Cerebellar nuclear complex (tissue), 1 donor: ENCODE measurements at places on chromosomes 12 and 14.

- DNase-seq: no peak
These were observed 242.0 kb downstream of the ADAMTS20 start for GRCh38 chr12:43309959-43310358.

DNA sequence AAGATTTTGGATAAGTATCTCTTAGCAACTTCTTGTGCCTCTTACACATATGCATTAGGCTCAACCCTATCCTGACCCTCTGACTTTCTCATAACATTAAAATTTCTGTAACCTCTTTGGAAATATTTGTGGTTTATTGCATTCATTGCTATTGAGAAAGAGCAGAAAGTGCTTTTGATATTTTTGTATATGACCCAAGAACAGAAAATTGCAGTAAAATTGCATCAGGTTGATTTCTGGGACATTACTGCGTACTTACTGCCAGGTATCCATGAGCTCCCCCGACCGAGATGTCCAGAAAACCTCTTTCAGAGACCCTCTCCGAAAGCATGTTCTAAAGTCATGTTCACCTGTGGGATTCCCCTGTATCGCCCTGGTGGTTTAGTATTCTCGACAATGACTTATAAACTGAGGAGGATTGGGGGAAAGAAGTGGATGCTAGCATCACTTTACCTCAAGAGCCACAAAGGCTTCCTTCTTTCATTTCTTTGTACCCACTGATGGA, 14.5 kb upstream of the IL22 start:
- no peak for DNase-seq

DNA sequence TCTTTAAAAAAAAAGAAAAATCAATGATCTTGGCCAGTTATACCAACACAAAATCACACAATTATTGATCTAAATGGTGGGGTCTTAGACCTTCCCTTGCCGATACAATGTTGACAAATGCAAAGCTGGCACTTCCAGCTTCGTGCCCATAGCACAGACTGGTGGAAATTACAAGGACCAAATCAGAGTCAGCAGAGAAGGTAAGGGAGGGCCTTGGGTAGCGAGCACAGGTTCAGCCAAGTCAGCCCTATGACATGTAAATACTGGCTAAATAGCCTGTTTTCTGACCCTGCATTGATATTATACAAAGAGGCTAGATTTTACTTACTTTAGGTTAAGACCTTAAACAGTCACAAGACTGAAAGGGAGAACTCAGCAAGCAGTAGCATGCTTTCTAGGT, 30.3 kb upstream of the WDR89 start:
- no peak for DNase-seq

- no peak for DNase-seq
These were observed 59.5 kb downstream of the SEL1L start for GRCh38 chr14:81474148-81474492.

- no peak for DNase-seq
These were observed 6.6 kb upstream of the AAAS start for GRCh38 chr12:53328043-53328435.

GRCh38 chr14:101761881-101762529, 496 bp downstream of the PPP2R5C start:
- DNase-seq: no peak

DNA sequence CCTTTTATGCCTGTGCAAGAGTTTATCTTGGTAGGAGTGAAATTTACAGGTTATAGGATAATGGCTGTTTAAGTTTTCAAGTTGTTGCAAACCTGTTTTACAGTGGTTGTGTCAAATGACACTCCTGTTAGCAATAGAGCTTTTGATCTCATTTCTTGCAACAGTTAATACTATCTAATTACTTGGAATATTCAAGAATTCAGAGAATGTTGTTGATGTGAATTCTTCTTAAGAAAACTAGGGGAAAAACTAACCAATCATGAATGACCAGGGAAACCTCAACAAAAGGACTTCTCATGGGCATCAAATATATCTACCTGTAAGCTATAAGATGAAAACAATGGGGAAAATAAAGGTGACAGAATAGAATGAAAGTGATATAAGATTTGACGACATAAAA, 85.0 kb downstream of the IPO8 start:
- DNase-seq: no peak

DNA sequence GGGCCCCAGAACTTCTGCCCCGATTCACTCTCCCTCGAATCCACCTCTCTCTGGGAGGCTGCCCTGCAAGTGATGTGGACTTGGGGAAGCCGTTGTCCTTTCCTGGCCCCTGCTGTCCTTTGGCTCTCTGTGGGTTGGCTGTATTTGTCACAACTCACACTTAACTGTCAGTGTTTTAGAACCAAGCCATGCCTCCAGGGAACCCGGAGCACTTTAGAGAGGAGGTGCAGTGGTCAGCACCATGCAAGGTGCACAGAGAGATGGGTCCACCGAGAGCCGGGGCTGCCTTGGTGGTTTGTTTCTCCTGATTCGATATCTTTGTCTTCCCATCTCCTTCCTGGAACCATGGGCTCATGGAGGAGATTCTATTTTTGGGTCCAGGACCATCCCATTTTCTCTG, 129.5 kb upstream of the RTL1 start:
- DNase-seq: no peak

GRCh38 chr14:95679148-95679815, 6.9 kb upstream of the TCL1B start:
- DNase-seq: no peak

GRCh38 chr12:68478516-68479260, 132.0 kb upstream of the RAP1B start:
- no peak for DNase-seq

- no peak for DNase-seq
These were observed 43.2 kb downstream of the RTN1 start for GRCh38 chr14:59827401-59827800.

GRCh38 chr12:70756118-70756517, 118.9 kb upstream of the PTPRB start:
- DNase-seq: no peak

DNA sequence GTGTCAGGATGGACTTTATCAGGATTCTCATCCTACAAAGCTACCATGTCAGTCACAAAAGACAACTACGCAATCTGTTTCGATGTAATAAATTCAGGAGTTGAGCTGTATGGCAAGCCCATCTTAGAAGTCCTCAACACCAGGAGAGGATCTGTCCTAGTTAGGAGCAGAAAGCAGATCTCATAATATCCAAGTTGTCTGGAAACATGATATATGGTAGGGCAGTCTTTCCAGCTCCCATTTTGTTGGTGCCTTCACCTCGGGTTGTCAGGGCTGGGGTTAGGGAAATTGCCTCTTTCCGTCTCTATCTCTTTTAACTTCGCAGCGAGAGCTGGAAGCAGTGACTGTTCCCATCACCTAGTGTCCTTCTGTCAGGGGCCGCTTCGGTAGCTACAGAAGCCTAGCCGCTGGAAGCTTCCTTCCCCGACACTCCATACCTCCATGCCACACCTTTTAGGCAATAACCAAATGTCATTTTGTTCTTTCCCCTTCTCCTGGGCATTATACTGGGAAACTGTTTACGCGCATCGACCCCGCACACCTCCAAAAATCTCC, 1.4 kb downstream of the NIN start:
- no peak for DNase-seq

GRCh38 chr14:75226755-75227544, 50.5 kb upstream of the TMED10 start:
- no peak for DNase-seq

GRCh38 chr12:4356041-4356327, 23.5 kb downstream of the FGF23 start:
- DNase-seq: no peak

DNA sequence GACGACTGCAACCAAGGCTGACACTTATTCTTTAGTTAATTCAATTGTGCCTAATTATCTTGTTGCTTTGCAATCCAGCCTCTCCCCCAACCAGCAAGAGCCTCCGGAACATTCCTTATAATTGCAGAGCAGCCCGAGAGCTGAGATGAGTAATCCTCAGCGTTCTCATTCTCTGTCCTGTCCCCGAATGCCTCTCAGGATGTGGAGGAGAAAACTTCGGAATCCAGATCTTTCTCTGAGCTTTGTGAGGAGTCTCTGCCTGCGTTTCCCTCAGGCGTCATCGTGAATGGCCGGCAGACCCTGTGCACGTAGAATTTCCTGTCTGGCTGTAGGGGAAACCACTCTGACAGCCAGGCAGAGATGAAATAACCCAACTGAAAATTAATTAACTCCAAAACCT, 160.5 kb upstream of the DIO3 start:
- DNase-seq: no peak

GRCh38 chr14:49733836-49734235, 34.1 kb upstream of the KLHDC2 start:
- DNase-seq: no peak

DNA sequence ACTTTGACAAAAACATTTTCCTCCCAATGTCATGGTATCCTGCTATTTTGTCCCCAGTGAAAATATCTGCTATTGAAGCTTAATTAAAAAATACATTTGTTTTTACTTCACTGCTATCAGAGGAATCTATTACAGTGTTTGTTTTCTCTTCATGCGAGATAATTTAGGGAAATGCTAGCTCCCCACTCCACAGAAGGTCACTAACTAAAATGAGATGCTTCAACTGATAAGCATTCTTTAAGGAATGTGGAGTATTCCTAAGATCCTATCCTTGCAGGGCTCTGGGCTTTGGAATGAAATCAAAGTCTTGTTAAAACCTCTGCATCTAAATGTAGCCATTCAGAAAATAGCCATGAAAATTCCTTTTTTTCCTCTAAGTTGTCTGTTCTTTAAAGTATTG, 39.5 kb downstream of the PAX9 start:
- no peak for DNase-seq

GRCh38 chr14:73295198-73295796, 58.0 kb downstream of the PAPLN start:
- DNase-seq: no peak

GRCh38 chr14:29803045-29803444, 124.6 kb downstream of the PRKD1 start:
- DNase-seq: no peak

DNA sequence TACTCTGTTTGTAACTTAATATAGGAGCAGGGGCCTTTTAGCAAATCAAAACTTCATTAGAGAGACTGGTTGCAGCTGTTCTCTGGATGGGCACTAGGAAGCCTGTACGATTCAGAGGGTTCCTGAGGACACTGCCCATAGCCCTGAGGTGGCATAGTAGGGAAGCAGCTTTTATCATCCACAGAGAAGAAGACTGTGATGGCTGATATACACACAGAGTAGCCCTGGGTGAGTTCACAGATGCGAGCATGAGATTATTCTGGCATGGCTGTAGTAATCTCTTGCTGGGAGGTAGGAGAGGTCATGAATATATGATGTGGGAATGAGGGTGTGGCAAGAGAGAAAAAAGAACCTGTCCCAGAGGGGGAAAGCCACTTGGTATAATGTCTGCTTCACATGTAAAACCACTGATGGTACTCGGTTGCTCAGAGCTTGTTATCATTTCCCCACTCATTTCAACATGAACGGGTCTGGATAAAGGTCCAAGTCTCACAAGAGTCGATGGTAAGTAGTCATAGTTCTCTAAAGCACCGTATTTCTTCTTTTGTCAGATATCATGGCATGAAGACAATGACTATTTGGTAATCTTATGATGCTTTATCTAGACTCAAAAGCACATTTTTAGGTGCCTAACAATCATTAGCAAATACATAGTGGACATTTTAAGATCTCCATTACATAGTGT, 52.0 kb downstream of the PEBP1 start:
- DNase-seq: no peak

GRCh38 chr12:15186597-15186996, 34.6 kb downstream of the RERG start:
- DNase-seq: no peak

- no peak for DNase-seq
These were observed 53.7 kb upstream of the GNPNAT1 start for GRCh38 chr14:52845081-52845480.

DNA sequence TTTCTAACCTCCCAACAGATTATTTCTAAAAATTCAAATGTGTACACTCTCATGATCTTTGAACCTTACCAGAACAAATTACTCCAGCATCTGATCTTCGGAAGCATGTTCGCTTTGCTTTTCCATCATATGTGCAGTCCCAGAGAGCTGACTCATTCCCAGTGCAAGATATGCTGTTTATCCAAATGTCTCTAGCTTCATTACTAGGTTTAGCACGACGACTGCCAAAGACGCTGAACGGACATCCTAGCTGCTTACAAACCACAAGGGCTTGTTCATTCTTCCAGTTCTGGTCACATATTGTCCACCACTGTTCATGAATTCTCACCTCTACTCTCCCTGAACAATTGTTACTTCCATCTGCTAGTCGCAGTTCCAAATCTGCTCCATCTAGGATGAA, 40.5 kb downstream of the CD163L1 start:
- DNase-seq: no peak

- DNase-seq: no peak
These were observed 25.8 kb upstream of the MSI1 start for GRCh38 chr12:120394483-120395367.

DNA sequence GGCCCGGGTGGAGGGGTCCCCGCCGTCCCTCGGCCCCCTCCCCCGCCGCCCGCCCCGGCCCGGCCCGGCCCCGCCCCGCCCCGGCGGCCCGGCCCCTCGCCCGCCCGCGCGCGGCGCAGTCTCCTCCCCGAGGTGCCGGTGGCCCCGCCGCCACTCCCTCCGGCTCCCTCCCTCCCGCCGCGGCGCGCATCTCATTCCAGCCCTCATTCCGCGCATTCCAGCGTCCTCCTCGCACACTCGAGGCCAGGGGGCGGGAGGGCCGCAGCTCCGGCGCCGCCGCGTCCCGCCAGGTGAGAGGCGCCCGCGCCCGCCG, at the start of gene TEAD4:
Gene TEAD4, plus strand, starts transcription at position 206 of the 313 bp plus-strand sequence.
- no peak for DNase-seq

DNA sequence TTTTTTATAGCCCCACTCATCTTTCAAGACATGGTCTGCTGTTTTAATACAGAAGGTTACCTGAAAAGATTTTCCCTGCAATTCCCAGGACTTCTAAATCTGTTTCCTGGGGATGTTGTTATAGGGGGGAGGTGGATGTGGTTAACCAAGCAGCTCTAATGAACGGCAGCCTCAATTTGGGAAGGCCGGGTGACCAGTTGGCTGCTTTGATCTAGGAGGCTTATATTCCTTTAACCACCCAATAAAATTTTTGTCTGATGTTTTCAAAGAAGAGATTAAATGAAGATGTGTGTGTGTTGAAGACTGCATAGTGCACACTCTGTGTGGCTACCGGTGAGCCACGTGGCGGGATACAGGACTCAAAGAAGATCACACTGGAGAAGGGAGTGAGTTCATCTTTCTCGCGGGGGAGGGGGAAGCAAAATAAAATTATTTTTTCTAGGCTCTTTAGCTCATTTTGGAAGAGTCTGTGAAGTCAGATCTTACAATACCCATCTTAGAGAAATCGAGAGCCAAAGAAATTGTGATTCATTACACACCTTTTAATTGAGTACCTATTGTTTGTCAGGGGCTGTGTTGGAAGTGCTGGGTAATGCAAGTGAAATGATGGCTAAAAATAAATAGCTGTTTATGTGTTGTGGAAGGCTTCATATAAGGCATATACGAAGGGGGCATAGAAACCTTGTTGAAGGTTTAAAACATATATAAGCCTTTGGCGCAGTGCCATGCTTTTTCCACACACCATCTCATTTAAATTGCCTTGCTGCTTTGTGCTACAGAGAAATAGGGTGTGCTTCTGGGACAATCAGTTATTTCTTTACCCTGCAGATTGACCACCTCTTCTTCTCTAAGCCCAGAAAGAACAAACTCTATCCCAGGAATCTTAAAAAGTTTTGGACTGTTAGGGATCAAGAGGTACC, 18.5 kb downstream of the ELK3 start:
- no peak for DNase-seq
